Glutamatergic neuron (in vitro differentiated cells): ENCODE measurements at places on chromosomes 7 and 10.
A peak's percentile ranks its signal among the peaks of the same experiment; 100 is the strongest.

DNA sequence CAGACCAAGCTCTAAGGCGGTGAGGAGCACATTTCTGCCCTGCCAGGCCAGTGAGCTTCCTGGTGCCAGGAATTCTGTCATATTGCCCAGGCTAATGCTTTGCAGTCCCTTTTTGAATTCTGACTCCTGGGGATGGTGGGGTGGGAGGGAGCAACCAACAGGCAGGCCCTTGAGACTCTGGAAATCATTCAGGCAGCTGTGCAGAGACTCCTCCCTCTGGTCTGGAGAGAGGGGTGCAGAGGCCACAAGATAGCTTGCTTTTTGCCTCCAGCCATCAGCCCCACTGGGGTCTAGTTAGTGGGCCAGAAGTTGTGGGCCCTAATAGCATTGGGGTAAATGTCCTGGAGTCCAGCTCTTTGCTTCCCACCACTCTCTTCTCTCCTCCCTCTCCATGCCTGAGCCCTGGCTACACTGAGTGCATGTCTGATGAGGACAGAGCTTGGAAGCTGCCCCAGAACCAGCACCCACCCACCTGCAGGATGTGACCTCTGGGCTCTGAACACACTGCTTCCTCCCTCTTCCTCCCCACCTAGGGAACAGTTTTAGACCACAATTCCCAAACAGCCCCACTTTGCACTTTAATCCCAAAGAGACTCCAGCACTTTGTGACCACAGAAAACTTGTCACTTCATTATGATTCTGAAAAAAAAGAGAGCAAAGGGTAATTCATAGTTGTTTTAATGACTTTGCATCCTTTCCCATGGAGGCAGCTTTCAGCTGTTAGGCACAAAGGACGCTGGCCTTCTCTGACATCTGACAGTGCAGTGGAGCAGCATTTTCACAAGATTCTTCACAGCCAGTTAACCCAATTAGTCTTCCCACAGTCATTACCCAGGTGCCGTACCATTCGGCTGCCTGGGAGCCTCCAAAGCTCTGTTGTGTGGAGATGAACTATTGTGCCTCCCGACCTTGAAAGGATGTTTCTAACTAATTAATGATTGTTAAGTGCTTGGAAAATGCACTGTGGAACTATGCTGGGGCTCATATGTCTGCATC lies 262.5 kb downstream of the TRIL start:
- DNase-seq: no peak

GRCh38 chr10:78959217-78959923 lies 109.4 kb upstream of the ZMIZ1 start:
- DNase-seq: no peak

GRCh38 chr7:4659551-4660286 lies 22.4 kb upstream of the FOXK1 start:
- DNase-seq: no peak

DNA sequence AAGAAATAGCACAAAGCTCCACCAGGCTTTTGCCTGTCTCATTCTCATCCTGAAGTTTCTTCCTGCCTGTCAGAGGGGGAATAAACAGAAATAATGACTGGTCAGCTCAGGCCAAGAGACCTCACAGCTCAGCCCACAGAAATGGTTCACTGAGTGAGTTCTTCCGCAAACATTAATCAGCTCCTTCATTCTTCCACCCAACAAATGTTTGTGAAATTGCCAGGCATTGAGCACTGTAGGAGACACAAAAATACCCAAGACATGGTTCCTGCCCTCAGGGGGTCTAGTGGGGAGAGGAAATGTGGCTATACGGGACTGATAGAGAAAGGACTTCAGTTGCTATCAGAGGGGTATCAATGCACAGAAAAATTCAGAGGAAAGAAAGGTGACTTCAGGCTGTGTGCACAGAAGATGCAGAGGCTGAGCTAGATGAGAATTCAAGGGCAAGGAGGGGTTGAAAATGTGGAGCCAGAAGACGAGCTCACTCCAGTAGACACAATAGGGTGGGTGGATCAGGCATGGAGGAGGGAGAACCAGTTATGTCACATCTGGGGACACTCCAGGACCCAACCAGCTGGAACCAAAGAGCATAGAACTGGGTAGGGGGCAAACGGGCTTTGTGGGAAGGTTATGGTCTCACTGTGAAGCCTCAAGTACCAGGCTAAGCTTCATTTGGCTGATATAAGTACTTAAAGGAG lies 20.9 kb downstream of the MYOF start:
- no peak for DNase-seq

DNA sequence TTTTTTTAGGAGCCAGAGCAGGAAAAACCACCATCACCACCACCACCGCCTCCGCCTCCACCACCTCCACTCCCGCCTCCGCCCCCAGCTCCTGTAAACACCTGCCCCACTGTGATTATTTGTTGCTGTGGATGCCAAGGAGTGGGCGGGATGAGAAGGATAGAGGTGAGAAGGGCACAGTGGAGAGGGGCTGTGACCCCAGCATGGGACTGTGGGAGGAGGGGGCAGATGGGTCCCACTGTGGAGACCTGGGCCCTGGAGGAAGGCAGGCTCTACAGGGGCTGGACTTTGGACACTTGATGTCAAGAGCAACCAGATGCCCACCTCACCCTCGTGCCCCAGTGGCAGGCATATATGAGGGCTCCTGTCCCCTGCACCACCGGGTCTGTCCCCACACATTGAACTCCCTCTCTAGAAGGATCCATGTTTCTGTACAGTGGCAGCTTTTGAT lies 24.7 kb downstream of the ANTXRL start:
- DNase-seq: no peak

GRCh38 chr10:21194510-21194993 lies 297.4 kb upstream of the NEBL start:
- no peak for DNase-seq

- DNase-seq: peak; percentile 34
Observed at GRCh38 chr10:77949167-77949566, 22.6 kb upstream of the DLG5 start.

DNA sequence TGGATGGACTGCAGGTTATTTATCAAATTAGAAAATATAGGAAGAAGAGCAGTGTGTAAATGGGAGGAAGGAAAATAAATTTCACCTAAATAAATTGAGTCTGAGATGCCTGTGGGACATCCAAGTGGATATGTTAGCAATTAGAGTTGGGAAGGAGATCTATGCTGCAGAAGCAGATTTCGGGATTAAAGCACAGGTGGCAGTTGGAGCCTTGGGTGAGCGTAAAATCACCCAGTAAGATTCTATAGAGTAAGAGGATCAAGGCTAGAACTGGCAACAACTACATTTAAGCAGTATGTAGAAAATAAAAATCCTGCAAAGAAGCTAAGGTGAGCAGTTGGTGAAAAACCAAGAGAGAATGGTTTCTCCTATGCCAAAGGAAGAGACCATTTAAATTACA lies 8.4 kb downstream of the TRIM4 start:
- DNase-seq: no peak

GRCh38 chr7:5255832-5256231 lies 26.9 kb upstream of the SLC29A4 start:
- DNase-seq: no peak

GRCh38 chr10:25465582-25466372 lies 291.0 kb downstream of the GPR158 start:
- DNase-seq: no peak

DNA sequence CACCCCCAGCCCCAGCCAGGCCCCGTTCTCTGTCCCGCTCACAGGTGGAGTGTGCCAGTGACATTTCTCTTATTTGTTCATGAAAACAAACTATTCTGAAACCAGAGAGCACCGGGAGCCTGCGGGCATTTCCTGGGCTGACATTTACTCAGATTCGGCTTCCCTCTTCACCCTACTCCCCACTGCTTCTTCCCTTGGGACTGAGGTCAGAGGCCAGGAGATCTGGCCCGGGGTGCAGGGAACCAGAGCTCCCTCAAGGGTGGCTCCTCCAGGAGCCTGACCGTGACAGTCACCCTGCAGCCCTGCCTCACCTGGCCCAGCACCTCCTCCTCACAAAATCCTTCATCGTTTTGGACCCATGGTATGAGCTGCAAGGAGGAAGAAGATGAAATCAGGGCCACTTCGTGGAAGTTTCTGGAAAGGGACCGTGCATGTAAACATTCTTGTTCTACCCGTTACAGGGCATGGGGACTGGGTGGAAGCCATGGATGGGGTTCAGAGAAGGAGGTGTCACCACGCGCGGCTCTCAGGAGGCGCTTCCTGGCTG lies 12.2 kb downstream of the BHLHA15 start:
- no peak for DNase-seq

DNA sequence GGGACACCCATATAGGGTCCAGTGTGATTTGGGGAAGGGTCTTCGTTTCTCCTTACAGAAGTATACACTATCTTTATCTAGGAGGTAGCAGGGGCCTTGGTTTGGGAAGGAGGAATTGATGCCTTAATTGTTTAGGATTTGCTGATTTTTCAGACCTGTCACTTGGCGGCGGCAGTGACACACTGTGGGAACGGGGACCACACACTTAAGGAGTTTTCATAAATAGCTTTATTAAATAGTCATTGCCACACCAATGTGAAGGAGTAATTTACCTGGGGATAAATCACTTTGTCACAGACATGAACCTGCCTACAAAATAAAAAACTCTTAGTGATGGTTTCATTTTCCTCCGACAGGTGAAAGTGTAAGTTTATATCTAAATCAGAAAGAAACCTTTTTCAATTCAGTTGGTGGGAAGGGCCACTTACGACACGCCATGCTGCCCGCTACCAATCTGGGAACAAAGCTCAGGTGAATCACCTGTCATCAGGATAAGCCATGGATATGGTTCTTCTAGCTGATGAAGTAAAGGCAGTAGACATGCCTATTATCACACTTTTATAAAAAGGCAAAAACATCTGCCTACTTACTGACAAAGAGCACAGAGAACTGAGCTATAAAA lies 12.3 kb upstream of the ENO4 start:
- no peak for DNase-seq

DNA sequence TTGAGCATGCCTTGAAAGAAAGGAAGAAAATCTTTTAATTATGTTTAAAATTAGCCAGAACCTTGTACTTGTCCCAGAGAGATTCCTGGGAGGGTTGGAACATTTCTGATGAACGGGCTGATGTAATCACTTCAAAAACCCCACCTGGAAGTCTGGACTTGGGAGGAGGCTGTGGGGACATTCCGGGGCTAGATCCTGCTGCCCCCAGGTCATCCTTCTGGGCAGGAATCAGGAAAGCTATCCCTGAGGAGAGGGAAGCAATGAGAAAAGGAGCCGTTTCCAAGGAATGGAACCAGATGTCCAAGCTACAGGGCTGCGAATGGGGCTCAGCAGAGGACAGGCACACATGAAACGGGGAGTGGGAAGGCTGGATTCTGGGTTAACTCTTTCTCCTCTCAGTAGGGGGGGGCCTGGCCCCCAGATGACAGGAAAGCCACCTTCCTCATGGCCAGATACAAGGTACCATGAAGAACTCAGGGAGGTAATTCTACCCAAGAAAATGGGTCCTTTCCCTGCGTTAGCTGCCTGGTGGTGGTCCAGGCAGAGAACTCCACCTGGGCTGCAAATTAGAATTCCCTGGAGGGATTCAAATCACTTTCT lies 280.1 kb downstream of the TCF7L2 start:
- no peak for DNase-seq

DNA sequence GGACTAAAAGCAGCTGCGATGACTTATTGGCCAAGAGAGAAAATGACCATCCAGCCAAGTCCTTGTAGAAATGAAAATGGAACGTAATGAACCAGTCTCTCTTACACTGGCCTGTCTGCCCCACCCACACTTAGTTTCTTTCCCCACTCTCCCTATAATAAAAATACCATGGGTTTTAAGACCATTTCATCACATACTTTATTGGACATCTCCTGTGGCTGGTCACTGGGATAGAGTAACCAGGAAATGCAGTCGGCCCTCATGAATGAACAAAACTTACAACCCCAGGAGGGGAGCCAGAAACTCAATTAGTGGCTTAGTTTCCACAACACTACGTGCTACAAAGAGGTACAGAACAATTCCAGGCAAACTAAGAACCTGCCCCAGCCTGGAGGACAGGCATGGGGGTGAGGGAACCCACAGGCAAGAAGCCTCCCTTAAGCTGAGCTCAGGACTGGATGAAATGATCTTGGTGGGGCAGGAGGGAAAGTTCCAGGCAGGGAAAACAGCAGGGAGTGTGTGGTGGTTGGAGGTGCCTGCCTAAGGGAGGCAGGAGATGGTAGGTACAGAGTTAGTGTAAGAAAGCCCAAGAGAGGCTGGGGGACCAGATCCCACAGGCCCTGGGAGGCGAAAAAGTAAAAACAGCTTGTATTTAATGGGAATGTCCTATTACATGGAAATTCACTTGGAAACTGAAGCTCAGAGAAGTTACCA lies 29.6 kb downstream of the MKI67 start:
- DNase-seq: no peak

DNA sequence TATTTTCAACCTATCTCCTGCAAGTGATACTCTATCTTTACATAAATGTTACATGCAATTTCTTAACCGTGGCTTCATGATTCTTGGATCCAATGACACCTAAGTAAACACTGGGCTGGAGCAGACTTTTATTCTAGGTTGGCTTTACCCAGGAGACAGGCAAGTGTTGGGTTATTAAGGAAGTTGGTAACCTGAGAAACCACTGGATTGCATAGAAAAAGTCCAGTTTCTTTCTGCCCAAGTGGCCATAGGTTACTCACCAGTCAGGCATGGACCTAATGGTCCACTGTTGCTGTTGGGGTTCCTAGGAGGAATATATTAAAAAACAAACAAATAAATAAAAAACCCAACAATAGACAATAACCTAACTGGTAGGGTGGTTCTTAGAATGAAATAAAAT lies 112.8 kb downstream of the SEMA3D start:
- DNase-seq: no peak

- DNase-seq: no peak
Observed at GRCh38 chr10:50883629-50884028, 1.8 kb downstream of the A1CF start.

- no peak for DNase-seq
Observed at GRCh38 chr10:88851706-88852105, at the start of gene ANKRD22. ANKRD22 (minus strand) TSS chr10:88851844; CDS start chr10:88851607, 237 bp downstream.

DNA sequence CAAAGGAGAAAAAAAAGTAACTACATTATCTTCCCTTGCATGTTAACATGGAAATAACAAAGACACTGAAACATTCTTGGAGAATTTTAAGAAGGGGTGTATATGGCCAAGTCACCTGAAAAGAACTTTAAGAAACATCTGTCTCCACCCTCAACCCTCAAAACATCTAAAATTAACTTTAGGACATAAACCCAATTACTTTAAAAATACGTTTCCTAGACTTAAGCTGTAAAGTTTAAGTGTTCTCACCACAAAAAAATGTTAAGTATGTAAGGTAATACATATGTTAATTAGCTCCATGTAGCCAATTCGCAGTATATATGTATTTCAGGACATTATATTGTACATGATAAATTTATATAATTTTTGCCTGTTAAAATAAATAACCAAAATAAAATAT lies 71.1 kb upstream of the GLCCI1 start:
- DNase-seq: no peak
